Stimulated activated effector memory CD8-positive, alpha-beta T cell treated with anti-CD3 and anti-CD28 coated beads, Interleukin-12 subunit alpha, Interleukin-12 subunit beta, amount 100 ng/mL, for 72 hours (primary cell): ENCODE measurements at places on chromosomes 4 and X.
A peak's percentile ranks its signal among the peaks of the same experiment; 100 is the strongest.

DNA sequence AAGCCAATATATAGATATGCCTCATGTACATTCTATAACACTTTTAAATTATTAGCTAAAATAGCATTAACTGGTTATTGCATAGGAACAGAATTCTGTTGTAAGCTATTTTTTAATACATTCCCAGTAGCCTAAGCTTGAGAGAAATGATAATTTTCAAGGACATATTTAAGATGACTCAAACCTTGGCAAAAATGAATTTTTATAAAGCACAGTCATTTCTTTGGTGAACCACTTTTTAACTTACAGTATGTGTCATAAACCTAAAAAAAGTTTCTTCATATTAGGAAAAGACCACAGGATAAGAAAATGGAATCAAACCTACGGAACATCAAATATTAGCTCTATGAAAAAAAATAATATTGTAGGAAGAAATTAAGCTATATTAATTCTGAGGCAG, 986.3 kb downstream of the STIM2 start:
- no peak for DNase-seq

DNA sequence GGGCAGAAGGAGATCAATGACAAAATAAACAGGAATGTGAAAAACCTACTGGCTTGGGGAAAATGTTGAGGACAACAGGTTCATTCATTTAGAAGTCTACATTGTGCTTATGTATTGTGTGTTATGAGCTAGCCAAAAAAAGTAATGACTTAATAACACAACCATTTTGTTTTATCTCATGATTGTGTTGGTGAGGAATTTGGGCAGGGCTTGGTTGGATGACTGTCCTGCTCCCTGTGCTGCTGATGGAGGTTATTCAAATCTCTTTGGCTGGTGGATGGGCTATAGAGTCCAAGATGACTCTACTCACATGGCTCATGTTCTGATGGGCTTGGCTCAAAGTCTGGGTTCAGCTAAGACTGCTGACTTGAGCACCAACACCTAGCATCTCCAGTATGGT, 116.3 kb downstream of the HS3ST1 start:
- no peak for DNase-seq

- no peak for DNase-seq
Observed at GRCh38 chr4:5206016-5206790, 154.9 kb downstream of the STK32B start.

GRCh38 chr4:185255868-185256267, 46.5 kb downstream of the SNX25 start:
- DNase-seq, result no peak

GRCh38 chrX:26032111-26032912, 105.8 kb upstream of the MAGEB18 start:
- no peak for DNase-seq

DNA sequence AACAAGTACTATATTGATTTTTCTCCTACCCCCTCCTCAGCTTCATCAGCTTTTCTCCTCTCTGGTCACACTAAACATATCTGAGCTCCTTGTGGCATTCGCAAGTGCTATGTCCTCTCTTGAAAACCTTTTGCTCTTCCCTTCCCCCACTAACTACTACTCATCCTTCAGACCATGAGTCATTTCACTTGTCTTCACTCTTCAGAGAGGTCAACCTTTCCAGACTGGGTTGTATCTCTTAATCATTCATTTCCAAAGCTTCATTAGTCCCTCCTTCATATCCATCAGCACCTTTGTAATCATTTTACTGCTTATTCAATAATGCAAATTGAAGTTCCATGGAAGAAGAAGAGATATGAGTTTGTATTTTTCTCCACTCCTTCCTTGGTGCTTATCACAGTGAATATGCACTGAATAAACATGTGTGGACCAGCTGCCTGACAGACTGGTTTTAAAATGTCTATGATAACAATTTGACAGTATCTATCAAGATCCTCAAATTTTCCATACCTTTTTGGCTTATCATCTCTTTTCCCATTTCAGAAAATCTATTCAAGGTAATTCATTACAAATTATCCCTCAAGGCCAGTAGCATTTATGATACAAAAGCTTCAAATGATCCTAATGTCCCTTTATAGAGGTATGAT, 28.4 kb downstream of the DDX60L start:
- DNase-seq, result no peak

DNA sequence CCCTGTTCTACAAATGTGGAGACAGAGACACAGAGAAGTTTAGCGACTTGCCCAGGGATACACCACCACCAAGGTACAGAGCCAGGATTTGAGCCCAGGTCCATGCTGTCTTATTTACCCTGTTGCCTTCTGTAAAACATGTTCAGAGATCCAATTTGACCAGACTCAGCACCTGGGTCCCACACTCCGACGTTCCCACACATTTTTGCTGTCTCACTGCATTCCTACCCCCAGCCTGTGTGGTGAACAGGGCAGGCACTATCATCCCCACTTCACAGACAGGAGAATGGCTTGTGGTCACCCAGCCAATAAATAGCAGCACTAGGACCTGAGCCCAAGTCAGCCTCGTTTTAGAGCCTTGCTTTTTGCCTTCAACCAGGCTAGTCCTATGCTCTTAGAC, 102.8 kb downstream of the PJA1 start:
- no peak for DNase-seq

- DNase-seq, result no peak
Observed at GRCh38 chr4:134337574-134337973, 136.0 kb upstream of the PABPC4L start.

- no peak for DNase-seq
Observed at GRCh38 chrX:49071877-49072711, 1.7 kb downstream of the PRAF2 start.

DNA sequence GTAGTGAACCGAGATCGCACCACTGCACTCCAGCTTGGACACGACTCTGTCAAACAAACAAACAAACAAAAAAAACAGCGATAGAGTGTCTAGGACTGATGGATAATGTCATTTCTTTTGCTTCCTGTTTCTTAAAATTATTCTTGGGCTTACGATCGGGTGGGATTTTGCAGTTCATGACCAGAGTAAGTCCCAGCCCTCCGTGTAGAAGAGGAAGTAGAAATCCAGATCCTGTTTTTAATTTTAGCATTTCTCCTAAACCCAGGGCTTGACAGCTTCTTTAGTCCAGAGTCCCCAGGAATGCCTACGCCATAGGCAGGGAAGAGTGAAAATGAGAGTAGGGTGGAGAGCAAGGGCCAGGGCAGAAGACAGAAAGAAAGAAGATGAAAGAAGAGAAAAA, 94.3 kb downstream of the HPRT1 start:
- DNase-seq, result no peak

GRCh38 chr4:166838975-166839614, 395.2 kb downstream of the SPOCK3 start:
- DNase-seq, result no peak

GRCh38 chr4:74032064-74032463, 6.4 kb downstream of the CXCL3 start:
- DNase-seq, result no peak

DNA sequence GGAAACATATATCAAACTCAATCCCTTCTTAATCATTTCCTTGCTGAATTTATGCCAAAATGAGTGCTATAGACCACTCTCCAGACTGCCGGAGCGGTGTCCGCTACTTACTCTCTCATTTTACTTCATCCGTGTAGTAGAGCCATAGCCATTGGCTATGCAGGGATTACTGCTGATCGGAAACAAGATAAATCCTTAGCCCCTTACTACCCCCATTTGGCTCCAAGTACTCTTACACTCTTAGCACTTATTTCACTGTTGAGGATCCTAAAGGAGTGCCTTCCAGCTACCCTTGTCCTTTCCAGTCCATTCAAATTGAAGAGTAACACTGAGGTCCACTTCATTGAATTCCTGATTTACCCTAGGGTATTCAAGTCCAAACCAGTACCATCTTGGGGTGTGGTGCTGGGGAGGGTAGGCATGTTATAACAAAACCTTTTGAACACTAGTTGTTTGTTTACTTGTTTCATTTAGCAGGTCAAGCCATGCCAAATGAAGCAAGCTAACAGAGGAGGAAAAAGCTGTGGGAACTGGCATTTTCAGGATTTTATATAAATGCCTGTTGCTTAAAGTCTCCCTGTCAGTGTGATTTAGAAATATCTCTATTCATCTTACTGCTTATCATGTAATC, 715.1 kb downstream of the FSTL5 start:
- DNase-seq, result no peak

DNA sequence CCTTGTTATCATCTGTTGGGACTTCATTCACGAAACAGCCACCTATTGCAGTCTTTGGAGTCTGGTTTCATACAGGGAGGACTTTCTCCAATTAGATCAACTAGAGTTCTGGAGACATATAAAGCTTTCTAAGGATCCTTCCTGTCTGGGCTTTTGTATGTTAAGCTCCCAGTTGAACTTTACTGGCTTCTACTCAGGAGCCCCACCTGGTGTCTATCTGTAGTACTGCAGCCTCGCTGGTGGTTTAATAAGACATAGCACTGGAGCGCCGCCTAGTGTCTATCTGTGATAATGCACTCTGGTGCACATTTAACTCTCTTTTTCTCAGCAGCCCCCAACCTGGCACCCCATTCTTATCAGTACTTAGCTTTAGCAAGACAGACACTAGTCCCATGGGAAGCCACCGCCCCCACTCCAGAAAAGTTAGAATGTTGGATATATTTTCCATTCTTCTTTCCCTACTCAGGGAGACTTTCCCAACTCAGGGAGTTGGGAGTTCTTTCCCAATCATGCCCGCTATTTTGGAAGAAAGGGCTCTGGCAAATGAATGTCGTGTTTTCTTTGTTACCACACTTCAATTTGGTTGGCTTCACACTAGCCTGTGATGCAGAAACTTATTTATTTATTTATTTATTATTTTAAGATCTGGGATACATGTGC, 36.9 kb upstream of the SYTL4 start:
- peak; percentile 88 for DNase-seq

DNA sequence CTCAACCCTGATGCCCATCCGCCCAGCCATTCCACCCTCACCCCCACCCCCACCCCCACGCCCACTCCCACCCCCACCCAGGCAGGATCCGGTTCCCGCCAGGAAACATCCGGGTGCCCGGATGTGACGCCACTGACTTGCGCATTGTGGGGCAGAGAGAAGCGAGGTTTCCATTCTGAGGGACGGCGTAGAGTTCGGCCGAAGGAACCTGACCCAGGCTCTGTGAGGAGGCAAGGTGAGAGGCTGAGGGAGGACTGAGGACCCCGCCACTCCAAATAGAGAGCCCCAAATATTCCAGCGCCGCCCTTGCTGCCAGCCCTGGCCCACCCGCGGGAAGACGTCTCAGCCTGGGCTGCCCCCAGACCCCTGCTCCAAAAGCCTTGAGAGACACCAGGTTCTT, at the start of gene MAGEA1:
Gene MAGEA1, plus strand, starts transcription at position 154 of the 400 bp plus-strand sequence. CDS start 3,106 bp downstream, outside the sequence.
- no peak for DNase-seq

DNA sequence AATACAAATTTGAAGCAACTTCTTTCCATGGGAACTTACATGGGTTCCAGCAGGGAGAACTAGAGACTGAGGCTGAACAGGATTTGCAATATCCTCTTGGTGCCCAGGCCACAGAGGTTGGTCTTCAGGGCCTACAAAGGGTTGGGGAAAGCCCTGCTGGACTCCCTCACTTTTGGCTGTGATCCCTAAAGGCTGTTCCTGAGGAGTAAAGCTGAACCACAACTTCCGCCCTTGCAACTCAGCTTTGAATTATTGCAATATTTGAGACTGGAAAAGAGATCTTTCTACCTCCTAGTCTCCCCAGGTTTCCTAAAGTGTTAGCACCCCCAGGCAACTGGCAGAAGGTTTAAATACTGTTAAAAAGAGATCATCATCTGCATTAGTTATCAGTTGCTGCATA, 26.9 kb downstream of the DCHS2 start:
- DNase-seq, result no peak

GRCh38 chr4:7518871-7519637, 84.3 kb upstream of the PSAPL1 start:
- DNase-seq, result no peak

- no peak for DNase-seq
Observed at GRCh38 chr4:102575369-102576129, 74.4 kb downstream of the NFKB1 start.

DNA sequence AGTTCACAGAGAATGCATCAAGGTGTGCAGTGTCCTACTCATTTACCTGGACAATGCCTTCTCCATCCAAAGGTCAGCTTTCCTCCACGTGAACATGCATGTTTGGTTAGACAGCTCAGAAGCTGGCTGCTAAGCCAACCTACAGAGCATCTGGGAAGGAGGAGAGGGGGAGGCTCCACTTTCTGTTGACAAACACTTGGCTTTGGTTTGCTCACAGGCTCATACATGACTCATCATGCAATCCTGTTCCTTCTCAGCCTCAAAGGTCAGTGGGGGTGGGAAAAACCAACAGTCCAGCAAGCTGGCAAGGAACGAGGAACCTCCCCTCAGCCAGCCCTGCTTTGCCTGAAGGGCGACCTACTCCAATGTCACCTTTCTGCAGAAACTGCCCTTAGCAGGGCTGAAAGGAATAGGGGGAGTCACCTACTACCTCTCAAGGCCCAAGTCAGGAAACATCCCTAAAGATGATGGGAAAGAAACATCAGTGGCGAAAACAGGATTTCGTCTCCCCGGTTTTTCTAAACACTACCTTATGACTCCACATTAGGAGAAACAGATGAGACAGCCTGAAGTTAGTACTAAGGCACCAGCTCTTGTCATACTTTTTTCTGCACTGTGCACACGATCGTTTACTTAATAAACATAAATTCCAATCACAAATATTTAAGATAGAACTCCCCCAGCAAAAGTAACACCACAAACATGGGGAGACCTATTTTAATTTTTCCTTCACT, 37.9 kb downstream of the RELL1 start:
- no peak for DNase-seq

- DNase-seq, result no peak
Observed at GRCh38 chr4:15598644-15599043, 56.5 kb downstream of the FBXL5 start.

DNA sequence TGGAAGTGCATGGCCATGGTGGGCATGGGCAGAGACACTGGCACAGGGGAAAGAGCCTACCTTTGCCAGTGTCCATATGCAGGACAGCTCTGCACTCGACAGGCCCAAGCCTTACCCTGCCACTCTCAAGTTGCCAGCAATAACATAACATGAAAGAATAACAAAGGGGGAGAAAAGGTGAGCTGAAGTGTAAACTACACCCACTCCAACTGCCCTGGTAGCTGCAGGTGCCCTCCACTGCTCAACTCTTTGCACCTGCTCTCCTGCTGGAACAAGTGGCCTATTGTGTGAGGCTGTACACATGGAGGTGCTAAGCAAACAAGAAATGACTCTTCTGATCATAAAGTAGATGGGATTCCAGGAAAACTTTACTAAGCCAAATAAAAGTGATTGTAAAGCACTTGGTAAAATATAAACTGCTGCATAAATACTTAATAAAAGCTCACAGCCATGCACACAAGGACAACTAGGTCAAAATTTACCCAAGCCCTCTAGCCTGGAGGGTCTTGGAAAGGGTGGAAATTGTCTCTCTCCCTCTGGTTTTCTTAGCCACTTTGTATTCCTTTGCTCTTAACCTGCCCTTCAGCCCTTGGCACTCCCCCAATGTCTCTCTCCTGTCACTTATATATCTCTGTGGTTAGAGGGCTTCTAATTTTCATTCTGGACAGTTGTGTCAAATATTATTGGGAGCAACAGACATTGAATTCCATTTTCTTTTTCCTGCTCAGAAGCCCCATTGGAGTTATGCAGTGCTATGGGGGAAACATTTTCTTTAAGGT, 261.2 kb upstream of the GPC4 start:
- no peak for DNase-seq

GRCh38 chrX:104566681-104567501, 892 bp downstream of the IL1RAPL2 start:
- no peak for DNase-seq
